ENCODE measurements at places on chromosomes 3 and 15. TPM values are rescaled to one million over a fixed set of nuclear protein-coding genes. Genes with fewer than 3 reads are reported as not detected.

DNA sequence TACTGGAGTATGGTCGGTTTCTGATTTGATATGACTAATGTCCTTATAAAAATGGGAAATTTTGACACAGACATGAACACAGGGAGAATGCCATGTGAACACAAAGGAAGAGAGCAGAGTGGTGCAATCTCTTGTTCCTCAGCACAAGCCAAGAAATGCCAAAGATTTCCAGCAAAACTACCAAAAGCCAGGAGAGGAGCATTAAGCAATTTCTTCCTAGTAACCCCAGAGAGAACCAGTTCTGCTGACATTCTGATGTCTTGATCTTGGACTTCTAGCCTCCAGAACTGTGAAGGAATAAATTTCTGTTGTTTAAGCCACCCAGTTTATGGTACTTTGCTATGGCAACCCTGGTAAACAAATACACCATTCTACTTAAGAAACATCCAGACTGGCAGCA is 227.8 kb upstream of the MRPL3 start:
- DNase-seq, result no peak

- DNase-seq, result no peak
Measured at GRCh38 chr3:73107676-73108187, 46.3 kb downstream of the EBLN2 start.

DNA sequence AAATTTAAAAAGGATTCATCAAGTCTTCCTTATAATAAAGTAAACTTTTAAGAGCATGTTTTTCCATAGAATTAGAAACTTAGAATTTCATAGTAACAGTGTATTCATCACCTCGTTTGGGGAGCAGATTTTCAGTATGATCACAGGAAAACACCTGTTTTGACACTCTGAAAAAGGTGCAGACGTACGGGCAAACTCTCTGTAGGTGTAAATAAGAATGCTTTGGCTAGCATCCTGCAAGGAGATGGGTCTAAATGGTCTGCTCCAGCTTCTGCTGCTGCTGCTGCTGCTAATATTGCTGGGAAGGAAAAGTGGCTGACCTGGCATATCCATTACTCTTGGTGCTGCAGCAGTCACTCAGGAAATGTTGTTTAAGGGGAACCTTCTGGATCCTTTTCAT is 66.0 kb downstream of the MBNL1 start:
- no peak for DNase-seq

DNA sequence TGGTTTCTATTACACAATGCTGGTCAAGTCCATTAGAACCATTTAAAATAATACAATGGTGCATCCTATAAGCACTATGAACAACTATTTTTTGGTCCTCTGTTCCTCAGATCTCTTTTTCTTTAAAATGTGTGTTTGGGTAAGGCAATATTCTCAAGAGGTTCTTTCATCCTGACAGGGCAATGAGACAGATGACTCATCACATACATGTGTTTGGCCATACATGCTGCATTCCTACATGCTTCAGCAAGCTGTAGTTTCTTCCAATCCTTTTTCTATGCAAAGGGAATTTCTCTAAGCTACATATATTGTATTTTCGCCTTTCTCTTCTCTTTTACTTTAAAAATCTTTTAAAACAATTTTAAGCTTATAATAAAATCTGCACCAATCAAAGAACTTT is 52.7 kb downstream of the OTOL1 start:
- DNase-seq, result no peak

The FANCD2OS gene
- not detected for total RNA-seq

The TGM5 gene
- total RNA-seq, result 8.3 TPM

The MB21D2 gene
- 5.6 TPM for total RNA-seq

The C3orf33 gene
- total RNA-seq, result 1.7 TPM
